ENCODE measurements at places on chromosomes 4 and X. TPM values are rescaled to one million over a fixed set of nuclear protein-coding genes. Genes with fewer than 3 reads are reported as not detected.

SOWAHD gene
- total RNA-seq = not detected

UGT2A1 gene
- total RNA-seq = not detected

AFP gene
- total RNA-seq = 0.91 TPM

XK gene
- total RNA-seq = 0.36 TPM

NAP1L3 gene
- 0.43 TPM for total RNA-seq

F8 gene
- total RNA-seq = 4.0 TPM

PF4V1 gene
- total RNA-seq = not detected

NOX1 gene
- 0.14 TPM for total RNA-seq

CLDN34 gene
- total RNA-seq = not detected

TMSB15A gene
- 0.60 TPM for total RNA-seq

SPOCK3 gene
- total RNA-seq = 0.12 TPM

MEPE gene
- not detected for total RNA-seq

IL9R gene
- 0.19 TPM for total RNA-seq

SLC4A4 gene
- 1.8 TPM for total RNA-seq
